ENCODE measurements at places on chromosomes 5 and 9. TPM values are rescaled to one million over a fixed set of nuclear protein-coding genes. Genes with fewer than 3 reads are reported as not detected.

DNA sequence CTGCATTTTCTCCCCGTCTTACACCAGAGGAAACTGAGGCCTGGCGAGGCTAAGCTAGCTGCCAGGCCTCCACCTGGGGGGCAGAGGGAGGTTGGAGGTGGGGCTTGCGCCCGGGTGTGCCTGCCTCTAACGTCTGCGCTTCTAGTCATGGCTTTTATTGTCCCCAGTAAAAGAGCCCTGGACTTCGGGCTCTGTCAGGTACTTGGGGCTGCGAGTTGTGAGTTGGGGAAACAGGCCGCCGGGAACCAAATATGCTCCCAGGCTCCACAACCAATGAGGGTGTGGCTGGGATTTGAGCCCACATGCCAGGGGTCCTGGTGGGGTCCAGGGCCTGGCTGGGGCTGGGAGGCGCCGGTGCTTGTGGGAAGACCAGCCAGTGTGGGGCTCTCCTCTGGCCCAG lies 57.4 kb upstream of the NOTCH1 start:
- ATAC-seq = no peak

GRCh38 chr5:113985505-113985904 lies 376.4 kb upstream of the KCNN2 start:
- ATAC-seq = no peak

- no peak for ATAC-seq
Measured at GRCh38 chr5:98042521-98042920, 730.9 kb upstream of the RGMB start.

GRCh38 chr9:124013309-124014210 lies 2.0 kb downstream of the LHX2 start:
- ATAC-seq = no peak

- no peak for ATAC-seq
Measured at GRCh38 chr5:89662499-89662898, 747.1 kb downstream of the CETN3 start.

GRCh38 chr5:121489972-121490371 lies 361.7 kb upstream of the FTMT start:
- no peak for ATAC-seq

The PLAC8L1 gene
- 0.69 TPM for total RNA-seq

The BTNL8 gene
- 0.40 TPM for total RNA-seq

The PCDHA6 gene
- not detected for total RNA-seq

The GPR151 gene
- not detected for total RNA-seq

The MEIKIN gene
- not detected for total RNA-seq

Data from activated T-helper 17 cell treated with anti-CD3 and anti-CD28 coated beads, Interleukin-2, amount 50 U/mL, for 72 hours (primary cell).